Pulmonary artery endothelial cell (primary cell): ENCODE measurements at places on chromosomes 6 and 20. TPM values are rescaled to one million over a fixed set of nuclear protein-coding genes. Genes with fewer than 3 reads are reported as not detected.

GRCh38 chr6:7166410-7167293, 58.9 kb downstream of the RREB1 start:
- DNase-seq = no peak

GRCh38 chr20:53735536-53736050, 142.0 kb upstream of the ZNF217 start:
- no peak for DNase-seq

DNA sequence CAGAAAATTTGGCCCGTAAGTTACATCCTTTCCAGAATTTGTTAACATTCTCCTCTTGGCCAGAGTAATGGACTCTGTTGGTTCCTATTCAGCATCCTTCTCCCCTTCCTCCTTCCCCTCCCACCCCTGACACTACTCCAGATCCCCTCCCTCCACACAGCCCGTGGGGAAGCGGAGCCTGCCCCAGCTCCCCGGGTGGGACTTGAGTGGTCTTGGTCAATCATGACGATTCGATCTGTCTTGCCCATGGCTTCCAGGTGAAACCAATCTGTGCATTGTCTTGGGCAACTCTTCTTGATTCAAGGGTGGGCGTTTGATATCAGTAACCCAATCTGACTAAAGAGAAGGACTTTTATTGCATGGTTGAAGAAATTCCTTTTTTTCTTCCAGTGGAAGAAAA, 143.9 kb downstream of the ANKRD60 start:
- DNase-seq = no peak

DNA sequence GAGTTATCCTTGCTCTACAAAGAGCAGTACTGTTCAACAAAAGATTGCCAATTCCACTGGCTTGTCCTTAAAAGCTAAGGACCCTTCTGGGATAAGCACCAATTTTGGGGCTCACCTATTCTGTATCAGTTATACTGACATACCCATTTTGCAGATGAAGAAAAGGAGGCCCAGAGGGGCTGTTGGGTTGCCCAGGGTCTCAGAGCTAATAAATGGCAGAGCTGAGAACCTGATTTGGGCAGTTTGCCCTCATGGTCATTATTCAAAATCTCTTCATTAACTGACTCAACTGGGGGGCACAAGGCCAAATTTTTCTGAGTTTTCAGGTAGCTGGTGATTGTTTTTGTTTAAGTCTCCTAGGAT, 31.3 kb downstream of the NSFL1C start:
- DNase-seq = no peak

GRCh38 chr20:4600308-4601014, 121.2 kb upstream of the PRND start:
- DNase-seq = no peak

DNA sequence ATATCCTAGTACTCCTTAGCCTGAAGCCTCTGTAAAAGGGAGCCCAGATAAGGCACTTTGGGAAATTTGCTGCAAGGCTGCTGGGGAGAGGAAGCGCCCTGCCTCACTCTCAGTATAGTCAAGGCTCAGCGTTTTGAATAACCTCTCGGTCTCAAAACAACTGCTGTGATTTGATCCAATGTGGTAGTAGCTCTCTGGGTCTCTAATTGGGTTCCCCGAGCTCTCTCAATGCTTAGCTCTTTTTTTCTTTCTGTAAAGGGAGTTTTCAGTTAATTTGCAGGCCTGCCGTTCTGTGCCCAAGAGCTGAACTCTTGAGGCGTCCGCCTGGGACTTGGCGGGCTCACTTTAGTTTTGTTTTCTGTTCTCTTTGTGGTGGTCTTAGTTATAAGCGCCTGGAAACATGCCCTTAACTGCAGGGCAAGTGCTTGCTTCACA, 41.2 kb downstream of the ZHX3 start:
- DNase-seq = no peak

- no peak for DNase-seq
These were observed 43.5 kb downstream of the FNDC1 start for GRCh38 chr6:159212525-159213280.

GRCh38 chr6:125097186-125097585, 56.4 kb upstream of the TPD52L1 start:
- DNase-seq = no peak

DNA sequence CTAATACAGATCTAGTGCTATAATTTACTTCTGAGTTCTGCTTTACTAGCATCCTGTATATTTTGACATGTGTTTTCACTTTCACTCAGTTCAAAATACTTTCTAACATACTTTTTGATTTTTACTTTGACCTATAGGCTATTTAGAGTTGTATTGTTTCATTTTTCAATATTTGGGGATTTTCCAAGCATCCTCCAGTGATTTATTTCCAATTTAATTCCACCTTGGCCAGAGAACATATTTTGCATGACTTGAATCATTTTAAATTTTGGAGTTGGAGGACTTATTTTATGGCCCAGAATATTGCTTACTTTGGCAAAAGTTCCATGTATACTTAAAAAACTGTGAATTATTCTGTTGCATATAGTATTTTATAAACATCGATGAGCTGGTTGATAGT, 1215.6 kb upstream of the MAP3K7 start:
- DNase-seq = no peak

GRCh38 chr20:12012241-12013222, 94.8 kb downstream of the BTBD3 start:
- DNase-seq = peak; percentile 3

DNA sequence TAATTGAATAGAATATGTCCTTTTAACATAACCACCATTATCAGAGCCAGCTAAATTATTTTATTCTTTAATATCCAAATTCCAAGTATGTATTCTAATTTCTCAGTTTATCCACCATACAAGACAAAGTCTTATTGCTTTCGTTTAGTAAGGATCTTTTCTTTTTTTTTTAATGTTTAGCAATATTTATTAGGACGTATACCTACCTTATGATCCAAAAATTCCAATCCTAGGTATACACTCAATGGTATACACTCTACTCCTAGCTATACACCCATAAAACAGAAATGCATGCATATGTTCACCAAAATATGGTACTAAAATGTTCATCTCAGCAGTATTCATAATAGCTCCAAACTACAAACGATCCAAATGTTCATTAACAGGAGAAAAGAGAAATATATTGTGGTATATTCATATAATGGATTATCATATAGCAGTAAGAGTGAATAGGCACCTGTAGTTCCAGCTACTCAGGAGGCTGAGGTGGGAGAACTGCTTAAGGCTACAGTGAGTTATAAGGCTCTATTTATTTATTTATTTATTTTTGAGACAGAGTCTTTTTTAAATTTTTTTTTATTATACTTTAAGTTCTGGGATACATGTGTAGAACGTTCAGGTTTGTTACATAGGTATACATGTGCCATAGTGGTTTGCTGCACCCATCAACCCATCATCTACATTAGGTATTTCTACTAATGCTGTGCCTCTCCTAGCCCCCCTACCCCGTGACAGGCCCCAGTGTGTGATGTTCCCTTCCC, 17.3 kb downstream of the TNFAIP3 start:
- DNase-seq = no peak

- DNase-seq = no peak
These were observed 20.0 kb downstream of the TULP4 start for GRCh38 chr6:158332237-158332636.

GRCh38 chr6:33197431-33198048, 2.9 kb downstream of the RXRB start:
- DNase-seq = peak; percentile 32

- DNase-seq = no peak
These were observed 27.3 kb upstream of the HFE start for GRCh38 chr6:26059941-26060340.

DNA sequence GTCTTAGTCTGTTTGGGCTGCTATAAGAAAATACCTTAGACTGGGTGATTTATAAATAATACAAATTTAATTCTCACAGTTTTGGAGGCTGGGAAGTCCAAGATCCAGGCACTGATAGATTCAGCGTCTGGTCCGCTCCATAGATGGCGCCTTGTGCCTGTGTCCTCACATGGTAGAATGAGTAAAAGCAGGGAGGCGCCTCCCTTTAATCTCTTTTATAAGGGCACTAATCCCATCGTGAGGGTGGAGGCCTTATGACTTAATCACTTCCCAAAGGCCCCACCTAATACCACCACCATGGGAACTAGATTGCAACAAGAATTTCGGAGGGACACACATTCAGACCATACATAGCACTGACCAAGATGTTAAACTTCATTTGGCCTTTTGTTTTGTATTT, 91.2 kb upstream of the TMEM181 start:
- no peak for DNase-seq

DNA sequence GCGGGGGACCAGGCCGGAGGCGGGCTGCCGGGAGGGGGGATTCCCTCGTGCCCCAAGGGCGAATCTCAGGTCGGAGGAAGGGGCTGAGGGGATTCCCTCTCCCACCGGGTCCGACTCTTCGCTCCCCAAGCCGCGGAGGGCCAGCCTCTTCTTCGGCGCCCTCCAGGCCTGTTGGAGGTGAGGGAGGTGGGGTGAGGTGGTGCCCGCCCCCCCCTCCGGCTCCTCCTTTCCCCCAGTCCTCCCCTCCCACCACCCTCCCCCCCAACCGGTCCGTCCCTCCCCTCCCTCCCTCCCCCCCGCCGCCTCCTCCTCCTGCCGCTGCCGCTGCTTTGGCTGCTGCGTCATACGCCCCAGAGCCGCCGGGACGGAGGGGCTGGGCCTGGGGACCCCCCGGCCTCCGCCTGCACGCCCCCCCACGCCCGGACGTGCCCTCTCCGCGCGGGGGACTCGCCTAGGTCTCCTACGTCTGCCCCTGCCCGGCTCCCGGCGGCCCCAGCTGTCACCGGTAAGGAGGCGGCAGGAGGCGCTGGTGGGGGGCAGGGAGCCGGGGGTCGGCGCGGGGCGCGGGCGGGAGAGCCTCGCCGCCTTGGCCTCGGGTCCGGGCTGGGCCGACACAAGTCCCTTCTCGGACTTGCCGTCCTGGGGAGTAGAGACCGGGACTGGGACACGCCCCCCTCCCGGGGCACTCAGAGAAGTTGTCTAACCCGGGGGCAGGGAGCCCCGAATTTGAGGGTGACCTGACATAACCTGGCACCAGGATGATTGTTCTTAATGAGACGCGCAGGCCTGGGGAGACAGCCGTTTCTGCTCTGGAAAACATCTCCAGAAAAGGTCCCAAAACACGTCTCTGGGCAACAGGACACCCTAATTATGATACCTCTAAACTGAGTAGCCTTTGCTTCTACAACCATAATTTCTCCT, at the start of gene PHF1:
TSS of gene PHF1 (plus strand) at position 304 of the 921 bp plus-strand sequence. CDS start 1,250 bp downstream, outside the sequence.
- DNase-seq = peak; percentile 51

GRCh38 chr6:318243-318890, 26.1 kb downstream of the DUSP22 start:
- no peak for DNase-seq

DNA sequence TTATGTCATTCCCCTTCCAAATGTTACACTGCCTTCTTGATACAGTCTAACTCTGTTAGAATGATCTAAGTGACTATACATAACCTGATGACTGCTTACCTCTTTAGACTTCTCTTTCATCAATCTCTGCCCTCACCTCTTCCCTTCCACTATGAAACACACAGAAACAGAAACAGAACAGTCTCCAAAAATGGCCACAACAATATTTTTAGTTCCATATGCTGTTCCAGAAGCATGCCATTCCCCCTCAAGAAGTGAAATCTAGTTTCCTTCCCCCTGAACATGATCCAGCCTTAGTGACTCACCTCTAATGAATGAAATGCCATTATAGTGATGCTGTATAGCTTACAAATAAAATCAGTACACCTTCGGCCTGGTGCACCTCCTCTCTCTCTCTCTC, 229.3 kb upstream of the TENT5A start:
- peak; percentile 11 for DNase-seq

DNA sequence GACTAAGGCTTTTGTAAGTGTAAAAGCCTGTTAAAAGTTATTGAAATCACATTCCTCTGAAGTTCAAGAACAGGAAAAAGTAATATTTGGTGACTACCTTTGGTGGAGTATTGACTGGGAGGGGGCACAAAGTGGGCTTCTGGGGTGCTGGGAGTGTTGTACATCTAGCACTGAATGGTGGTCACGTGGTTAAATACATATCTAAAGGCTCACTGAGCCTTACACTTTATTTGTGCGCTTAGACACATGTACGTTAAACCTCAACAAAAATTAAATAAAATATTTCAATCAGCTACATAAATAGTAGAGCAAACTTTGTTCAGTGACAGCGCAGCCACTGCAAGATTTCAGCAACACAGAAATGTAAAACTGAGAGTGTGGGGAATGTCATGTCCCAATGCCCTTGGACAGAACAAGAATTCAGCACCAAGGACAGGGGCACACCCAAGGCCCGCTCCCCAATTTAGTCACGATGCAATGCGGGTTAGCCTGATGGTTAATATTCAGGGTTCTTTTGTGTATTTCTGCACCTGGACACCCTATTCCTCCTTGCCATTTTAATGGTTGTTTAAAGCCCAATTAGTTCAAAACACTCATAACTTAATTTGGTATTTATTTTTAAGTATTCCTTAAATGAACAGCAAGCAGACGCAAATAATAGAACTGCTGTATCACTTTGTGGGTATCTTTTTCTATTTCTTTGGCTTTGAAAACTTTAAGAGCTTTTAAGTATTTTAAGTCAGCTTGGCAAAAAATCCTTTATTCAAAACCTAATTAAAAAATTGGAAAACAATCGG, 37.4 kb downstream of the ANGPT4 start:
- DNase-seq = no peak

DNA sequence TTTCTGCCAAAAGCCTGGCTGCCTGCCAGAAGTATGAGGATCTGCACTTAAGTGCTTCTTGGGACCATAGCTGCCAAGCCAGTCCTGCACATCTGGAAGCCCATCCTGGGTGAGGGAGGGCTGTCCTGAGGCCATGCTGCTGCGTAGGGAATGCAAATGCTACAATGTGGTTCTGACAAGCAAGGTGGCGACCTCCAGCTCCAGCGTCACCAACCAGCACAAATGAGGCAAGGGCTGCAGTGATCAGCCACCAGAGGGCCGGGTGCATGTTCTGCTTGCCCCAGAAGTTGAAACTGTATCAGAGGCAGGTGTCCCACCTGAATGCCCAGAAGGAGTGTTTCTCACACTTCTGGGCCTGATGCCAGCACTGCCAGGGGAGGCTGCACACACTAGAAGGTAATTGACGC, 99.1 kb upstream of the KCNQ5 start:
- no peak for DNase-seq

DNA sequence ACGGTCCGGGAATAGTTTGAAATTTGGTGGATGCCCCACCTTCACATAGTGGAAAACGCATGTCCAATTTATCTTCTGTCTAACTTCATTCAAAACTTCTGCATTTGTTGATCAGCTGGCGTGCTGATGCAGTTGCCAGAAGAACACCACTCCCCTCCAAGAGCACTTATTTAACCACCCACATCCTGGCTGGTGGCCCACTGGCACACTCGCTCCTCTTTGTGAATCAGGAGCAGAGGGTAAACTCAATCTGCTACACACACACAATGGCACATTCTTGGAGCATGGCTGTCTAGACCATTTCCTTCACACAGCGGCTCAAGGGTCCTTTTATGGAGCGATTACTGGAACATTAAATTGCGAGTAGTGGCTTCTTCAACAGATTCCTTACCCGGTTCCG, 55.1 kb upstream of the CEP162 start:
- peak; percentile 11 for DNase-seq

- no peak for DNase-seq
These were observed 15.5 kb upstream of the CARMIL1 start for GRCh38 chr6:25263657-25264056.

GRCh38 chr20:57677584-57677982, 32.2 kb downstream of the PMEPA1 start:
- no peak for DNase-seq

The ARMC12 gene
- 0.11 and 0.40 TPM in 2 replicates for total RNA-seq

The PRRC2A gene
- 33.6 and 36.4 TPM in 2 replicates for total RNA-seq

The PAK5 gene
- not detected in 2 replicates for total RNA-seq

The HLA-DOA gene
- not detected in 2 replicates for total RNA-seq

The C20orf202 gene
- total RNA-seq = 0.07 TPM in 1 of 2 replicates, not detected in the other

The MUC21 gene
- not detected in 2 replicates for total RNA-seq

The BFSP1 gene
- 2.4 and 2.9 TPM in 2 replicates for total RNA-seq

The ZSCAN23 gene
- 0.07 and 0.14 TPM in 2 replicates for total RNA-seq

The SNAI1 gene
- total RNA-seq = 0.86 and 2.1 TPM in 2 replicates

The GJA1 gene
- total RNA-seq = 313 and 605 TPM in 2 replicates

The AVP gene
- not detected in 2 replicates for total RNA-seq
